Activated T-helper 2 cell treated with anti-CD3 and anti-CD28 coated beads, Interferon-gamma antibody, Interleukin-2, Interleukin-4, amounts not matched to agents 10 μg/mL and 5 μg/mL and 100 μg/mL, durations not matched to agents 14 hours and 24 hours and 36 hours (primary cell): ENCODE measurements at places on chromosomes 16 and 17.

GRCh38 chr16:68035227-68035626 lies 12.1 kb downstream of the DUS2 start:
- peaks cover 14% of the 10 kb centered on the region for H3K4me1 ChIP-seq
- peaks cover 34% of the 10 kb centered on the region for H3K36me3 ChIP-seq
- H3K27ac ChIP-seq = no peak overlapping the region
- no peaks in the 10 kb centered on the region for H3K27me3 ChIP-seq
- H3K4me3 ChIP-seq = no peak overlapping the region
- DNase-seq = no peak

DNA sequence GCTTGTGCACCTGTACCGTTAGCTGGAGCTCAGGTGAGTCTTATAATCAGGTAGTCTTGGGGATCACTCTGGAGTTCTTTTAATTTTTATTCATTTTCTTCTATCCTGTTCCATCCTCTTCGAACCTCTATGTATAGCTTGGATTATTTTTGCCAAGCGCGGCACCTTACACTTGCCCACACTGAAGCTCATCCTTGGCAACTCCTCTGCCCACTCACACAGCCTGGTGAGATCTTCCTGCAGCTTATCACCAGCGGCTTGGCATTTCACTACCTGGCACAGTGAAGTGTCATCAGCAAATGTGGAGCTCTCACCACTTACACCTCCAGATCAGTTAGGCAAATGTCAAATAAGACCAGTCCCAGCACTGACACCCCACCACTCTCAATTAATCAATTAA lies 116.7 kb downstream of the CACNG3 start:
- no peaks in the 10 kb centered on the region for H3K36me3 ChIP-seq
- DNase-seq = no peak
- H3K4me3 ChIP-seq = no peak overlapping the region
- H3K4me1 ChIP-seq = no peaks in the 10 kb centered on the region
- no peak overlapping the region for H3K27ac ChIP-seq

GRCh38 chr16:65964752-65965151 lies 401.7 kb upstream of the CDH5 start:
- H3K36me3 ChIP-seq = no peaks in the 10 kb centered on the region
- DNase-seq = no peak
- no peaks in the 10 kb centered on the region for H3K27me3 ChIP-seq
- no peak overlapping the region for H3K27ac ChIP-seq

- peak; percentile 39 for DNase-seq
- peaks cover 67% of the 10 kb centered on the region for H3K4me1 ChIP-seq
- peak overlapping the region; percentile 93 for H3K27ac ChIP-seq
- no peaks in the 10 kb centered on the region for H3K27me3 ChIP-seq
- H3K4me3 ChIP-seq = peak overlapping the region; percentile 62
- H3K36me3 ChIP-seq = no peaks in the 10 kb centered on the region
Measured at GRCh38 chr17:32914181-32914580, 13.8 kb upstream of the TMEM98 start.

- H3K4me3 ChIP-seq = no peak overlapping the region
- H3K4me1 ChIP-seq = peaks cover 5% of the 10 kb centered on the region
- H3K36me3 ChIP-seq = no peaks in the 10 kb centered on the region
- H3K27me3 ChIP-seq = peaks cover 19% of the 10 kb centered on the region
- no peak for DNase-seq
Measured at GRCh38 chr16:82761236-82761635, 134.5 kb downstream of the CDH13 start.

DNA sequence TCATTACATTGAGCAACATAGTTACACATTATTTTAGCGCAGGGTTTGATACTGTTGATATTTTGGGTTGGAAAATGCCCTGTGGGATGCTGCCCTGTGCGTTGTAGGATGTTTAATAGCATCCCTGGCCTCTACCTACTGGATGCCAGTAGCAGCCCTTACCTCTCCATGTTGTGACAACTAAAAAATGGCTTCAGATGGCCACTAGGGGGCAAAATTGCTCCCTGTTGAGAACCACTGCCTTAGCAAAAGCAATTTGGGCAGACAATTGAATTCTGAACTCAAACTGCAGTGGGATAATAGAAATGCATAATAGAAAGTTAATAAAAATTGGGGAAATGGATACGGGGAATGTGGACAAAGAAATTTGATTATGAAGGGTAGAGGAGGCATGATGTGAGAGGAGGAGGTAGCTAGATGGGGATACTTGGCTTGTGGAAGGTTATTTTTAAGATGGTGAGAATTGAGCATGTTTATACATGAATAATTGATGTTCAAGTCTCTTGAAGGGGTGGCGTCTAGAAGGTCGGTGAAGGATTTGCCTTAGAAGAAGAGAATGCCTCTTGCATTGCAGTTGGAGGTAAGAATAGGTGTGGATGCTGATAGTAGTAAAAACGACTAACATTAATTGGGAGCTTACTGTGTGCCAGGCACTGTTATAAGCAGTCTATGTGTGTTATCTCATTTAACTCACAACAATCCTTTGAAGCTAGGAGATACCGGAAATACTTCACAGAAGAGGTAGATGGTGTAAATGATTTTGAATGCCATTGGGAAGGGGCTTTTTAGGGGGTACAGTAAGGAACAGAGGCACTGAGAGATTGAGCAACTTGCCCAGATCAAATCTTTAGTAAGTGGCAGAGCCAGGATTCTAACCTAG lies 19.0 kb downstream of the HEATR9 start:
- H3K36me3 ChIP-seq = peaks cover 57% of the 10 kb centered on the region
- no peaks in the 10 kb centered on the region for H3K27me3 ChIP-seq
- peaks cover 7% of the 10 kb centered on the region for H3K4me1 ChIP-seq
- H3K4me3 ChIP-seq = no peak overlapping the region

- H3K36me3 ChIP-seq = peaks cover 59% of the 10 kb centered on the region
- peaks cover 5% of the 10 kb centered on the region for H3K4me1 ChIP-seq
- no peak overlapping the region for H3K27ac ChIP-seq
Measured at GRCh38 chr17:61970030-61970429, 42.2 kb upstream of the INTS2 start.

DNA sequence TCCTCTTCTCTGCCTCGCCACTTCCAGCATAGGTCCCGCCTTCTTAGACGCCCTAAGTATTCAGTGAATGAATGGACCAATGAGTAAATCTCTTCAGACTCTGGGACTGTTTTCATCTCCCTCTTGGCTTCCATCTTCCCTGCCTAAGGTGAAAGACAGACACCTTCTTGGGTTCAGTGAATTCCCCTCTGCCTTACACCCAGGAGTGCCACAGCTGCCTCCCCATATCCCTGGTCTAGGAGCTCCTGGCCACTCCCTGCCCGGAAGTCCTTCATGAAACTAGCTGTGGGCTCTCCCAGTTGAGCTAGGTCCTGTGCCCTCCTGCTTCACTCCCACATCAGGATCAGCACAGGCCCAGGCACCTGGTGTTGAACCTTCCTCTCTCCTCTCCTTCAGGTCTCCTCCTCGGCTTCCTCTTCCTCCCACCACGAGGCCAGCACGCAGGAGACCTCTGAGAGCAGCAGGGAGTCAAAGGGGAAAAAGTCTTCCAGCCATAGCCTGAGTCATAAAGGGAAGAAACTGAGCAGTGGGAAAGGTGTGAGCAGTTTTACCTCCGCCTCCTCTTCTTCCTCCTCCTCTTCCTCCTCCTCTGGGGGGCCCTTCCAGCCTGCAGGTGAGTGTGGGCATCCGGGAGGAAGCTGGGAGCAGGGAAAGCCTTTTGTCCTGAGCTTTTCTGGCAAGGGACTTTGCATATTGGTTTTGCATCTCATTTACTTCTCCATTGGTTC lies 10.3 kb downstream of the MLLT6 start:
- H3K4me3 ChIP-seq = no peak overlapping the region
- no peak for DNase-seq
- H3K27me3 ChIP-seq = no peaks in the 10 kb centered on the region
- peaks cover 29% of the 10 kb centered on the region for H3K4me1 ChIP-seq
- H3K27ac ChIP-seq = peak overlapping the region; percentile 84

GRCh38 chr17:8841844-8842243 lies 25.6 kb downstream of the PIK3R6 start:
- H3K4me3 ChIP-seq = no peak overlapping the region
- no peak overlapping the region for H3K27ac ChIP-seq
- no peaks in the 10 kb centered on the region for H3K27me3 ChIP-seq
- no peak for DNase-seq

DNA sequence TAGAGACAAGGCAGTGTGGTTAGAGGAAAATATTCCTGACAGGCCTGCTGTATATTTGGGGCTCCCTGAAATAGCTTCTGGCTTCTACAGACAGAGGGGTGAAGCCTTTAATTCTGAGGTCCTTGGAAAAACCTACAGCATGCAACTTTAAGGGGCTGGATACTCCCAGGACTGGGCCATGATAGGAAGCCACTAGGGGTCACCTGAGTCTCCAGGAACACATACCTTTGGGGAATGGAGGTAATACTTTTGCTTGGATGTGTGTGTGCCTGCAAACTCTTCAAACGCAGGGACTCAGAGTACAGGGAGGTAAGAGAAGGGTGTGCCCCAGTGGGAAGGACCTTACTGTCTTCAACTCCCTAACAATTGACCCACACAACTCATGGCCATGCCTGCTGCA lies 4.1 kb downstream of the ASIC2 start:
- no peaks in the 10 kb centered on the region for H3K36me3 ChIP-seq
- no peak for DNase-seq
- H3K27ac ChIP-seq = no peak overlapping the region
- H3K4me1 ChIP-seq = no peaks in the 10 kb centered on the region
- peaks cover 38% of the 10 kb centered on the region for H3K27me3 ChIP-seq
- no peak overlapping the region for H3K4me3 ChIP-seq

DNA sequence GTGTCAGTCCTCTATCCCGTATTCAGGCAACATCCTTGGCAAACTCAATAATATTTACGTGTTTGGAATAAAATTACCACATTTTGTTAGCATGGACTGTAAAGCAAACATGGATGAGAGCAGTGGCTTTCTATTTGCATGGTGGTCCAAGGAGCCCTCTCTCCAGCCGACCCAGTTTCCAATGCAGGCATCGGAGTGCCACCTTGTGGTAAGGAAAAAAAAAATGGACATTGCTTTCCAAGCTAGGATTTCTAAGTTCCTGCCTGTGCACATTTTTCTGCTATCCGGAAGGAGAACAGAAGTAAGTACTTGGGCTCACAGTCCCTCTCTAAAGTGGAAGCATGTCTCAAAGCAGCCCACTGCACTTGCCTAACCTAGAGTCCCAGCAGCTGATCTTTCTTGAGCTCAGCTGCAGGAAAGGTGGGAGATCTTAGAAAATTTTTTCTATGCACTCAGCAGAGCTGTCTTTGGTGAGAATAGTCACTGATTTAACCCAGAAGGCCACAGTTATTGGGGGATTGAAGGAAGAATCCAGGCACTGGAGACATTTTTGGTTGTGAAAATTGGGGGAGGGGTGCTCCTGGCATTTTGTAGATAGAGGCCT lies 46.0 kb upstream of the ERCC4 start:
- no peaks in the 10 kb centered on the region for H3K4me1 ChIP-seq
- no peaks in the 10 kb centered on the region for H3K36me3 ChIP-seq
- no peaks in the 10 kb centered on the region for H3K27me3 ChIP-seq
- H3K27ac ChIP-seq = no peak overlapping the region
- no peak overlapping the region for H3K4me3 ChIP-seq

DNA sequence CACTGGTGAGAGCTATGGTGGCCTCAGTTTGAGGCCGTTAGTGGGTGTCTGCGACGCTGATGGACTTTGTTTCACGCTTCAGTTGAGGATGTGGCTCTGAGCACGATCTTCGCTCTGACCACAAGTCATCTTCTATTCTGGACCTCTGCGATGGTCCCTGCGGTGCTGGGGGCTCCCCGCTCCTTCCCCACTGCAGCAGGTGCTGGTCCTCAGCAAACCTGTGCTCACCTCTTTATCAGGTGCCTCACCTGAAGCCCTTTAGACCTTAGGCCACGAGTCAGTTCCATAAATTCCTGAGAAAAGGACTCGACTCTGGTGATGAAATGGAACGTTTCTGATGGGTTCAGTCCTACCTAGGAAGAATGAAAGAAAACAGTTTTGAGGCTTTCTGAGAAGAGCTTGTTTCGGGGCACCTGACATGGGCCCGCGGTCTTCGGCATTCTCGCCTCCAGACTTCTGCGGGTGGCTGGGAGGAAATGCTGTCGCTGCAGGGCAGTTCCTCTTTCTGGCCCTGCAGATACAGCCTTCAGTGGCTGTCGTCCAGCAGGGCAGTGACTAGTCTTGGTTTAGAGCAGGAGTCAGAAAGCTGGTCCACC lies 4.7 kb downstream of the KCTD5 start:
- H3K4me1 ChIP-seq = peaks cover 20% of the 10 kb centered on the region
- H3K27me3 ChIP-seq = no peaks in the 10 kb centered on the region
- H3K4me3 ChIP-seq = peak overlapping the region; percentile 73
- peak overlapping the region; percentile 91 for H3K27ac ChIP-seq
- DNase-seq = no peak
- peaks cover 27% of the 10 kb centered on the region for H3K36me3 ChIP-seq

DNA sequence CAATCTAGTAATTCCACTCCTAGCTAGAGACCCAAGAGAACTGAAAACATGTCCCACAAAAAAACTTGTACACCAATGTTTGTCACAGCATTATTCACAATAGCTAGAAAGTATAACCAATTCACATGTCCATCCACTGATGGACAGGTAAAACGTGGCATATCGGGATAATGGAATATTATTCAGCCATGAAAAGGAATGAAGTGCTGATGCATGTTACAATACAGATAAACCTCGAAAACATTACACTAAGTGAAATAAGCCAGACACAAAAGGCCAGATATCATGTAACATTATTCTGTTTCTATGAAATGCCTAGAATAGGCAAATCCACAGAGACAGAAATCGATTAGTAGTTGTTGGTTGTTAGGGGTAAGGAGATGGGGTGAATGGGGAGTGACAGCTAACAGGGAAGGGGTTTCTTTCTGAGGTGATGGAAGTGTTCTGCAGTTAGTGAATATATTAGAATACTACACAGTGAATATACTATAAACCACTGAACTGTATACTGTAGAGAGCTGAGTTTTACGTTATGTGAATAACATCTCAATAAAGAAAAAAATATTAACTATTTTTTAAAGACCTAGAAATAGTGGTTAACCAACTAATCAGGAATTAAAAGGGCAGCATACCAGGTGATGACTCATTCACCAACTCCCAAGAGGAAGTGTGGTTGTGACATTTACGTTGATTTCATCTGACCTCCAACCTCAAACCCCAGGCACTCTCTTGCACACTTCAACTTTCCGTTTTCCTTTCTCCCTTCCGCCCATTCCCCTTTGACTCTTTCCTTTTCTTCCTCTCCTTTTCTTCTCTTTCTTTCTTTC lies 48.6 kb downstream of the GAS7 start:
- H3K4me3 ChIP-seq = no peak overlapping the region
- H3K4me1 ChIP-seq = peaks cover 11% of the 10 kb centered on the region
- H3K27me3 ChIP-seq = peaks cover 33% of the 10 kb centered on the region
- peak overlapping the region; percentile 8 for H3K27ac ChIP-seq
- H3K36me3 ChIP-seq = no peaks in the 10 kb centered on the region

GRCh38 chr16:82454566-82454965 lies 172.2 kb upstream of the CDH13 start:
- no peaks in the 10 kb centered on the region for H3K36me3 ChIP-seq
- H3K4me1 ChIP-seq = peaks cover 1% of the 10 kb centered on the region
- H3K4me3 ChIP-seq = no peak overlapping the region
- peaks cover 2% of the 10 kb centered on the region for H3K27me3 ChIP-seq

GRCh38 chr16:76956841-76957240 lies 234.1 kb upstream of the MON1B start:
- H3K36me3 ChIP-seq = no peaks in the 10 kb centered on the region
- no peak overlapping the region for H3K27ac ChIP-seq
- H3K4me1 ChIP-seq = no peaks in the 10 kb centered on the region
- H3K4me3 ChIP-seq = no peak overlapping the region
- DNase-seq = no peak
